ENCODE measurements at places on chromosomes 3 and 15.

DNA sequence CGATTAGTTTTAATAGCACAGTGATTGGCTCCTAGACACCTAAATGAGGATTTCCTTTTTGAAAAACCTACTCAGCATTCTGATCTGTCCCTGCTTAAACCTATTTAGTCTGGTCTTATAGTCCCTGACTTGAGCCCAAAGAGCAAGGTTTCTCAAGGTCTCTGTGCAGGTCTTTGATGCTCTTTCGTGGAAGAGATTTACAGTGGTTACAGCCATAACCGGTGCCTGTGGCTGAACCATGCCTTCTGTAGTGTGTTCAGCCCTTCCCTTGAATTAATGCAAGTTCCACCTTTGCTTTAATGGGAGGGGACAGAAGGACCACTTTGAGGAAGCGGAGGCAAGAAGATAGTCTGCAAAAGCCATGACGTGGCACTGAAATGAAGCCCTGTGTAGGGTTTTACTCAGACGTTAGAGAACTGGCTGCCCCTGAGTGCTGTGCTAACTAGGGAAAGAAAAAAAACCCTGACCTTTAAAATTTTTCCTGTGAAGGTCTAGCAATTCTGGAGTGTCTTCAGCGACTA, 43.0 kb downstream of the ZBTB38 start:
- DNase-seq: no peak

- no peak for DNase-seq
Measured at GRCh38 chr3:64008487-64009351, 14.6 kb downstream of the PSMD6 start.

DNA sequence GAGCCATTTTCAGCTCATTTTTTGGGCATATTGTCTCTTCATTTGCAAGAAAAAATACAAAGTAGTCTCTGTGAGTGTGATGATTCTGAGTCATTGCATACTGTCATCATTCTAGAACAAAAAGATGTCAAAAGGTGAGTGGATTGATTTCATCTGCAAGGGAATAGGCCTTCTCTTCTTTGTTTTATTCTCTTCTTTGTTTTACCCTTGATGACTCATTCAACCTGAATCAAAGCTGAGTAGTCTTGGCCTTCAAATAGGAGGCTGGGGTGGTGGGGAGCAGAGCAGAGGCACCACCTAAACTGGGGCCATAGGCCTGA, 25.4 kb downstream of the CYP19A1 start:
- no peak for DNase-seq

DNA sequence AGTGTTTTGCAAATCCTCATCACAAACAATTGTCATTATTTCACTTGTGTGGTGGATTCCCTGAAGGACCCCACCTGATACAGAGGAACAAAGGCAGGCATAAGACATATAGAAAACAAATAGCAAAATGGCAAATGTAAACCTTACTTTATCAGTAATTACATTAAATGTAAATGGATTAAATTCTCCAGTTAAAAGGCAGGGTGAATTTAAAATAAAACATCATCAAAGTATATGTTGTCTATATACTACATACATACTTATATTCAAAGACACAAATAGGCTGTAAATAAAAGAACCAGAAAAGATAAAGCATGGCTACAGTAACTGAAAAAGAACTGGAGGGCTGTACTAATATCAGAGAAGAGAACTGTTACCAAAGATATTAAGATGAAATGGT, 117.3 kb downstream of the RFX7 start:
- DNase-seq: no peak

DNA sequence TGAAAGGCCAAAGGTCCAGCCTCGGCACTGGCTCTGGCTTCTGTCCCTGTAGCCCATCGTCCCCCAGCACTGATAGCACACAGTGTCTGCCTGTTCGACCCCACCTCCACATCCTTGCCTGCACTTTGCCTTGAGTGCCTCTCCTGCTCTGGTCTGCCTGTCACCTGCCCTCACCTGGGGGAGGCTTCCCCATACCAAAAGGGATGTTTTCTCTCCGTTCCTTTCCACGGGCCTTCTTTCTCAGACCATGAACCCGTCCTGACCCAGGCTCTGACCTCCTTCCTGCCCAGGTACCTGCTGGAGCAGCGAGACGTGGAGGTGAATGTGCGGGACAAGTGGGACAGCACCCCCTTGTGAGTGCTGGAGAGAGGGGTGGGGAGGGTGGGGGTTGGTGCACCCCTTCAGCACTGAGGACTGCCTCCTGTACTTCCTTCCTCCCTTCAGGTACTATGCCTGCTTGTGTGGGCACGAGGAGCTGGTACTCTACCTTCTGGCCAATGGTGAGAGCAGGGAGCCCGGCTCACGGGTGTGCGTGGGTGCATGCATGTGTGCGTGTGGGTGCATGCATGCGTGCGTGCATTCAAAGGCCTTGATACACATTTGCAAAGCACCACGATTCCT, 1.5 kb downstream of the ABTB1 start:
- DNase-seq: no peak

GRCh38 chr3:188196232-188196990, 42.5 kb downstream of the LPP start:
- no peak for DNase-seq

DNA sequence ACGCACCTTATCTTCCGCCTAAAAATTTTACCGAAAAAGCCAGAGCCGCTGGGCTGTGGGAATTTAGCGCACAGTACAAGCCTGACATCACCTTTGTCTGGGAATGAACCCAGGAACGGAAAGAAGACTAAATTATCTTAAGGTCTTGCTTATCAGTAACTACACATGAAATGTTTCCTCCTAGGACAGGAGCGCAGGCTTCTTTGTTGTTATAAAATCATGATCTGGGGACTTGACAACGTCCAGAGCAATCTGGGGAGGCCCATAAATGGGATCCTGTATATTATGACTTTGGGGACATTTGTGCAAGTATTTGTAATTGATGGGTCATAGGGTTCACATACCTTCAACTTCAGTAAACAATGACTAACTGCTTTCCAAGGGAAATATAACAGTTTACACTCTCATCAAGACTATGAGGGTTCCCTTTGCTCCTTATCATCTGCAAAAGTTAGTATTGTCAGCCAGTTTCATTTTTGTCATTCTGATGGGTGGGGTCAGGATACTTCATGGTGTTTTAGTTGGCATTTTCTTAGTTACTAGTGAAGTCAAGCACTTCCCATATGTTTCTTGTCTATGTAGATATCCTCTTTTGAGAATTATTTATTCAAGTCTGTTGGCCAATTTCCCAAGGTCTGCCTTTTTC, 213.9 kb upstream of the PFN2 start:
- DNase-seq: no peak

GRCh38 chr3:44442596-44443309, 34.7 kb downstream of the ZNF445 start:
- no peak for DNase-seq

DNA sequence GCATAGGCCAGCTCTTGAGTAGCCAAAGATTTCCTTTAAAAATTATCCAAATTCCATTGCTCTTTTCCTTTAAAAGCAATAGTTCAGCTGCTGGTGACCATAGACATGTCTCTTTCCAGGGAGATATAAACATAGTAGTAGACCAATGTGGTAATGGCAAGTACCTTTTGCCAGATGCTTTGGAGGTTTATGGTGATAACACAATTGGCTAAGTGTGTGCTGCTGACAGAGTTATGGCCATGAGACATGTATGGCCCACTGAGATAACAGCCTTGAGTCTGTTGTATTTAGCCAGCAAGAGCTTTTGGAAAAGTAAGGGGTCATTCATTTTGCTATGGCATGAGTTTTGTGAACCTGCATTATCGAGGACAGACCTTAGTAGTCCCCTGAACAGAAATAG, 1146.8 kb downstream of the TUSC7 start:
- DNase-seq: no peak
